NCI-H187 treated with DMSO at 0.1 percent for 48 hours (cell line): ENCODE measurements at places on chromosomes 4 and X.

DNA sequence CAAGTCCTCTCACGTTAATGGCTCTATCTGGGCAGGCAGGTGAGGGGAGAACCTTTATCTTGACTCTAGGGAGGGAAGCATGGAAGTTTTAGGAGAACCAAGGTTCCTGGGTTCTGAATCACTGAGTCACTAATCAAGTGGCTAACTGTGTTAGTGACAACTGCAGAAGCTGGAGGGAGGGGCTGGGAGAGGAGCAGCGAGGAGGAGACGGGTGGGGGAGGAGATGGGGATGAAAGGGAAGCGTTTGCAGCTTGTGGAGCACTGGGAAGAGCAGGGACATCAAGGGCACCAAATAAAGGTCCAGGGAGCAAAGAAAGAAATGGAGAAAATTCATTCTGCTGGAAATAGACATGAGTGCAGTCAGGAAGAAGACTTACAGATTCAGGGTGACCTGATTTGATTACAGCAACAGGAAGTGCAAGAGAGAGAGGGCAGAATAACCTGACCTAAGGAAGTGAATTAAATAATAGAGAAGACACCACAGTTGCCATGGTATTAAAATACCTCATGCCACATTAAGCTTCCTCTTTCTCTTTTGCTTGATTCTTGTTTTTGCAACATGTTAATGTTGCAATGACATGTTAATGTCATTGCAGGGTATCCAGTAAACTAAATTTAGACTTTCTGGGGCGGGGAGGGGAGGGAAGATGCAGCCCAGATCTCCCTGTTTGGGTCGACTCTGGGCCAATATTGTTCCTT lies 4.5 kb upstream of the SETD7 start:
- no peak for DNase-seq

GRCh38 chr4:61771056-61771455 lies 570.9 kb downstream of the ADGRL3 start:
- DNase-seq = no peak

DNA sequence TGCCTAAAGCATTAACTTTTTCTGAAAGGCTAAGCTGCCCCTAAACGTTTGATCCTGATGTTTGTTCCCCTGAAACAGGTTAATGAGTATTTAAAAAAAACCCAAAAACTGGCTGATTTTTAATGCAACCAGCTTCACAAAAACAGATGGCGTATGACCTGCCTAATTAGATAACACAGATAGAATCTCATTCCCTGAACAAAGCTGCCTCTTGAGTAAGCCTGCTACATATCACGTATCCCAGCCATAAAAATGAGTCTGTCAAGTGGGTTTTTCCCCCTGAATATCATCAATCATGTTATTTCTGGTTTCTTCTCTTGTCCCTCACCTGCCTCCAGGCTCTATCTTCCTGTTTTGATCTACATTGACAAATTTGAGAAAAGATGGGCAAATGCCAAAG lies 154.2 kb upstream of the FAM9B start:
- no peak for DNase-seq

- no peak for DNase-seq
These were observed 68.0 kb downstream of the NFKB1 start for GRCh38 chr4:102569200-102569599.

GRCh38 chr4:114807357-114807756 lies 208.8 kb downstream of the UGT8 start:
- DNase-seq = no peak
